ENCODE measurements at places on chromosomes 3 and 15.

- DNase-seq, result no peak
These were observed 443.9 kb upstream of the TBL1XR1 start for GRCh38 chr3:177641206-177641605.

GRCh38 chr15:59373215-59373614 is 544 bp upstream of the MYO1E start:
- DNase-seq, result no peak

GRCh38 chr3:132445817-132446216 is 28.5 kb downstream of the DNAJC13 start:
- no peak for DNase-seq

DNA sequence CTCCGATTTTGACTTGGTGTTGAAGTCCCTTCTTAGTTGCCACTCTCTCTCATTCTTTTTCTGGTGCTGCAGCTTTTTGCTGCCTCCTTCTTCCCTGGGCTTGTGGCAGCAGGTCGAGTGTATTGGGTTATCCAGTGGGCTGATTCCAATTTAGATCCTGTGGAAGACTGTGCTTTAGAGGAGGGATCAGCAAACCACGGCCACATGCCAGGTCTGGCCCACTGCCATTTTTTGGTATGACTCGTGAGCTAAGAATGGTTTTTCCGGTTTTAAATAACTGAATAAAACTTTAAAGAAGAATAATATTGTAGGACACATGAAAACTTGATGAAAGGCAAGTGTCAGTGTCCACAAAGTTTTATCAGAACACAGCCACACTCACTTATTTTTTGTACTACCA is 330.5 kb downstream of the ROBO2 start:
- DNase-seq, result no peak

- DNase-seq, result no peak
These were observed 21.6 kb upstream of the TASOR start for GRCh38 chr3:56704706-56705105.

- DNase-seq, result no peak
These were observed 329.2 kb downstream of the ARRDC4 start for GRCh38 chr15:98289747-98290146.

DNA sequence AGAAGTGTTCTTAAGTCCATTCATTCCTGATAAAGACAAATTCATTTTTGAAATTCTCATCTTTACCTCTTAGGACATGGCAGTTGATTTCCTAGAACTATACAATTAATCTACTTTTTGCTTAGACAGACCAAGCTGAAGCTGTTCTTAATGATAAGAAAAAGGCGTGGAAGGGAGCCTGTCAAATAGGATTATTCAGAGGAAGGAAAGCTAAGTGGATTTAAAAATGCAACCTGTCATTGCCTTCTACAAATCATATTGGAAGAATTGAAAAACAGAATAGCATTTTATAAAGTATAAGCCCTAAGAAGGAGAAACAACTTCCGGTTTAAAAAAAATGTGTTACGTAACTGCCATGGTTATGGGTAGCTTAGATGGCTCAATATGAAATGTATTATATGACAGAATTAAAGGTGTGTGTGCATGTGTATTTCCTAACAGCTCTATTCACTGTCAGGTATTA is 81.2 kb upstream of the RAP2B start:
- DNase-seq, result no peak

DNA sequence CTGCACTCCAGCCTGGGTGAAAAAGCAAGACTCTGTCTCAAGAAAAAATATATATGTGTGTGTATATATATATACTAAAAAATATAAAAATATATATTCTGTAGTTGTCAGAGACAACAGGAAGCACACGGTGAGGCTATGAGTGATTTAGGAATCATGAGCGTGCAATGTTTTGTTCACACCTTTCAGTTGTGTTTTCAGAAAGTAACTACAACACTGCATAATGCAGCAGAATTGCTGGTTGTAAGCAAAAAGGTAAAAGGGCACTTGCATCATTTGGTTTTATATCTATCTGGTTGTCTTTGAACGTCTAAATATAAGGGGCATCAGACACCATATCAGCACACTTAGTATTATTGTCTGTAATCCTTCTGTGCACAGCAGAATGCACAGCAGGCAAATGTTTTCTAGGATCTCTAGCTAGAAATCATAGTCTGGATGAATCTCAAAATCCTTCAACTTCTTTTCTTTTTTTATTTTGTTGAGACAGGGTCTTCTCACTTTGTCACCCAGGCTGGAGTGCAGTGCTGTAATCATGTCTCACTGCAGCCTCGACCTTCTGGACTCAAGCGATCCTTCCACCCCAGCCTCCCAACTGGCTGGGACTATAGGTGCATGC is 44.8 kb downstream of the CCR3 start:
- DNase-seq, result no peak

DNA sequence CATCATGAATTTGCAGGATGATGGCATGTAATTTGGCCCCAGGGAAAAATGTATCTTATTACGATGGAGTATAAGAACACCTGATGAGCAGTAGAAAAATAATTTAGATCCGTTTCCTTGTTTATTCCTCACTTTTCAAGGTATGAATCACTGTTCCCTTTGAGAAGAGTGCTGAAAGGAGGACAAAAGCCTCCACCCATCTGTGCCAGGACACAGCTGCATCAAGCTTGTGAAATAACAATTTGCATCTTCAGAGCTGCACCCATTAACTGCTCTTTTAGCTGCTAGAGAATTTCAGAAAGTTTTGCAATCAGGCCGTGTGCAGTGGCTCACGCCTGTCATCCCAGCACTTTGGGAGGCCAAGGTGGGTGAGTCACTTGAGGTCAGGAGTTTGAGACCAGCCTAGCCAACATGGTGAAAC is 9.6 kb downstream of the CLDND1 start:
- DNase-seq, result no peak

DNA sequence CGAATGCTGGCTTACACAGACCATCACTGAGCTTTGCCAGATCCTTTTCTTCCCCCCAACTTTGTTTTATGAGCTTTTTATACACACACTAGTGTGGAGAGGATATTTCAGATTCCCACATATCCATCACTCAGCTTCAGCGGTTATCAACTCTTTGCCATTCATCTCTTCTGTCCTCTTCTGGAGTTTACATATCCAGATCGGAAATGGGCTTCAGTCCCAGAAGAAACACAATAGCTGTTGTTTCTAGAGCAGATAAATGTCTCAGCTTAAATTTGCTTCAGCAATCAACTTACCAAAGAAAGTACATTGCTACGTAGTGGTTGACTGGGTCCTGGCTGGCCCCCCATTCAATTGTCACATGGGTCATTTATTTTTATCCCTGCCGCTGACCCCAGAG is 185.9 kb upstream of the BHLHE40 start:
- DNase-seq, result no peak

GRCh38 chr3:129888771-129889170 is 4.7 kb downstream of the TMCC1 start:
- DNase-seq, result no peak

- DNase-seq, result no peak
These were observed 79.8 kb downstream of the ABHD5 start for GRCh38 chr3:43770426-43771103.

- no peak for DNase-seq
These were observed 209.2 kb upstream of the ZPLD1 start for GRCh38 chr3:102225407-102226132.

GRCh38 chr15:59369597-59369996 is 3.1 kb downstream of the MYO1E start:
- no peak for DNase-seq

DNA sequence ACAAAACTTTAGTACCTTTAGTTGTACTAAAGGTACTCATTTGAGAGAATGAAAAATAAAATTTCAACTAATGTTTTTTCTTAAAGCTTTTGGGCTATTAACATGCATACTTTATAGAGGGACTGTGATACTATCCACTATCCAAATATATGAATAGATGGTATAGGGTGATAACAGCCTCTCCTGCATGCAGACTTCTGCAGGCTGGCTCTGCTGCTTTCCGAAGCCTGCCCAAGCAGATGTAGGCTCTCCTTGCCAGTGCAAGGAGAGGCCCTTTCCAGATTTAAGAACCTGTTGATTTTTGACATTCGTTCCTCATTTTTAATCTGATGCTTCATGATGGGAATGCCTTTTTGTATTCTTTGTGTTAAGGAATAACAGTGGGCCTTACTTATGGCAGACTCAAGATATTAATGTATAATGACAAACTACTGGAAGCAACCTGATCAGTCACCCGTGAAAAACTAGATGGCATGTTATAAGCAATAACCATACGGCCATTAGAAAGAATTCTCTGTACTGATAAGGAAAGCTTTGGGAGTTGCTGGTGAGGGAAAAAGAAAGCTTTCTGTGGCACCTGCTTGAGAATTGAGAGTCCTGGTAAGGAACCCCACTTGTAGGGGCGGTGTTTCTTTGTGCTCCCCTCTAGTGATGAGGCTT is 181.7 kb downstream of the TP63 start:
- no peak for DNase-seq

- peak; percentile 38 for DNase-seq
These were observed 722 bp upstream of the ZXDC start for GRCh38 chr3:126476166-126477060.

DNA sequence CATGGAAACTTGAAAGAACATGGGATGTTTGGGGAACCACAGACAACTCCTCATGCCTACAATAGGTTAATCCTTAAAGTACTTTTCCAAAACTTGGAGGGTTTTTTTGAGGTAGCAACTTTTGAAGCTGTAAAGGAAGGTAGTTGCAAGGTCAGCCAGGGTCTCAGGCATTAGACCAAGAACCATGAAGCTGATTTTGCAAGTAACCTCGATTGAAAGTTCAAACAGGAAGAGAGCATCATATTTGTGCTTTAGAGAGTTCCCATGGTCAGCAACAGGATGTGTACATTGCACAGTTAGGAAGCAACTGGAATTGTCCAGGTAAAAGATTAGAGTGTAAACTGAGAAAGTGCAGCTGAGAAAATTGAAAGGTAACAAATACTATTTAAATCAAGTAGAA is 199.8 kb upstream of the NR2F2 start:
- no peak for DNase-seq

GRCh38 chr15:55774113-55774970 is 31.4 kb upstream of the PRTG start:
- DNase-seq, result no peak

DNA sequence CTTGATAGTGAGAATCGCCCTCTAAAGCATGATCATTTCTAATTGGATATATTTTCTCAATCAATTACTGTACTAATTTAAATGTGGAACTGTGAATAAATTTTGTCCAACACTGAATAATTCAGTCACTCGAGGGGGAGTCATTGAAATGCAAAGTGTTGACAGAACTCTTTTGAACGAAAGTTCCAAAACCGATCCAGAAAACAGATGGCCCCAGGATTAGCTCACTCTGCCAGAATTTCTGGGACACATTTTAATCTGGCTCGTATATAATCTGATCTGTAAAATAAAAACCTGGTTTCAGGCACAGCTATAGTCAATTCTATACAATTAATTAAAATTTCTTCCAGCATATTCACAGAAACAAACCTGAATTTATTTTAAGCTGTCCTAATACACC is 580.4 kb downstream of the ROBO1 start:
- no peak for DNase-seq

DNA sequence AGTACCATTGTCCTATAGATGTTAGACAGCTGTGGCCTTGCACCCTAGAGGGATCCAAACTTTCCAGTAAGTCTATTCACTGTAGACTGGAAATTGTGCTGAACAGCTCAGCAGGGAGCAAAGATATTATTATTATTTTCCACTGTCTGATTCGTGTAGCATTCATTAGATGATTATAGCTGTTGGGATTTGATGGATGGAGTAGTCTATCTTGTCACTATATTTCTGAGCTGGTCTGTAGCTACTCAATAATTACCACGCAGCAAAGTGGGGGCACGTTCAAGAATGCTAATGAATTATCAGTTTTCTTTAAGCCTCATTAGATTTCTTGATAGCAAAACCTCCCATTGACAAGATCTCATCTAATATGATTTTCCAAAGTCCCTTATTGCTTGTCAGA is 113.2 kb downstream of the RTP4 start:
- no peak for DNase-seq

DNA sequence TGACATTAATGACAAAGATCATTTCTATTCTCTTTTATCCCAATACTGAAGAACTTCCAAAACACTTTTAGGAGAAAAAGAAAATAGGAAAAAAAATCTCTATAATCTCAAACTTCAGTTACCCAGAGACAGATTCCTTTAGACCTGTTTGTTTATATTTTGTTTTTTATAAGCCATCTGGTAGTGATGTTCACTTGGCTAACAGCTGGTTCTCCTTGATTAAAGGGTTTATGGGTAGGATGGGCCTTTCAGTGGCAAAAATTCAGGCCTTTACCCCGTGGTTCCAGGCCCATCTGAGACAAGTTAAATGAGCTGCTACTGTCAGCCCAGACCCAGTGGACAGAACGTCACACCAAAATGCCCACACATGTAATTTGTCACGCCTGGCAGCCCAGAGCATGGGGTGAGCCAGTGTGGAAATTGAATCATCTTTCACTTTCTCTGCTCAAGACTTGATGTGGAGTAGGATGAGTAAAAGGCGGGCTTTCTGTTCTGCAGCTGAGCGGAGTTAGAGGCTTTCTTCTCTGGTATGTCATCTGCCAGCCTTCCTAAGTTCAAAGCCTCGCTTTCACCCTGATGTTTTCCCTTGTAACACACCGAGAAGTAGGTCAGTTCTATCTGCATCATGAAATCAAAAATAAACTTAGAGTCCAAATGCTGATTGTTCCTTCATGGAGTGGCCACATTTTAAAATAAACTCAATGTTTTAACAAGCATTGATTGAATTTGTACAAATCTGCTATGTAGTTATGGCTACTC is 62.5 kb upstream of the SKOR1 start:
- no peak for DNase-seq

GRCh38 chr3:36992806-36993325 is at the start of gene EPM2AIP1:
Gene EPM2AIP1 (minus strand): TSS chr3:36993131. CDS start chr3:36993077, 54 bp downstream.
- no peak for DNase-seq

DNA sequence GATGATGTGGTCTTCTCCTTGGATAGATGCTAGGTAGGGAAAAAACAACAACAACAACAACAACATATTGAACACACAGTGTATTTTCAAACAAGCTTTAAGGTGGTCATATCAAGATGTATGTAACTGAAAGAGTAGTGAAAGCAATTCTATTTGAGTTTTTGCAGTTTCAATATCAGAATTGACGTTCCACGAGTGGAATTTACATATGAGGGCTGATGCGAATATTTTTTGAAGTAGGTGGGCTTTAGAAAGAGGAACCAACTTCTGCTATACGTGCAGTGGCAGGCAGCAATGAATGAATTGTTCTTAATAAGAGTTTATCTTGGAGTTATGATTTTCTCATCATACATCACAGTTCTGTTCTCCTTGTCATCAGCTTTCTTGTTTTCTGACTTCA is 151.9 kb upstream of the CNTN3 start:
- DNase-seq, result no peak

- DNase-seq, result no peak
These were observed 21.1 kb upstream of the TNK2 start for GRCh38 chr3:195929452-195929851.

DNA sequence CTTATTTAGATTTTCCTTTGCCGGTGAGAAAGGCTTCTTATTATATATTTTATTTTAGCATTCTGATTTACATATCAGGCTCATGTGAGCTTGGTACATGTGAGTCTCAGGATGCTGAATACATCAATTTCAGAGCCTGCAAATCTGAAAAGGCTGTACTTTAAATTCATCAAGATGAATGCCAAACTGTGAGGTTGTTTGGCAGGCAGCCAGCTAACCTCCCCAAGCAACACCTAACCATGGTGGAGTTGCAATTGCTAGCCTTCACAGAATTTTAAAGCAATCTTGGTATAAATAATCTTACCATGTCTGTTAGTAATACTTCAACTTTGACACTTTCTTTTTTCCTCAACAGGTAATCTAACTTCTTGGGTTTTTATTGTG is 252.5 kb downstream of the CDIN1 start:
- DNase-seq, result no peak

GRCh38 chr3:31377045-31377642 is 155.6 kb upstream of the STT3B start:
- no peak for DNase-seq

- DNase-seq, result no peak
These were observed 11.1 kb downstream of the IGF2BP2 start for GRCh38 chr3:185813691-185814215.
